ENCODE measurements at places on chromosomes 5 and 9.

DNA sequence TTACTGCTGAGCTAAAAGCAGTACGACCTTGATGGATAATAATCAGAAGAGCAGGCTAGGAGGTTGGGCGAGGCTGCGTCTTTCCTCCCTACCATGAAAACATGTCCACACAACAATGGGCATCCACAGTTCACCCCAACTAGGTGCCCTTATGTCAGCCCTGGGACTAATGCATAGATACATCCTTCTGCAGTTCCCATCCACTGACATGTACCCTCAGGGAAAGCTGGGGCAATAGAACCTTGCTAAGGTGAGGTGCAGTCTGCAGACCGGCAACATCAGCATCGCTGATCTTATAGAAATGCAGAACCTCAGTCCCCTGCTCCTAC, 697 bp upstream of the PRUNE2 start:
- no peak for DNase-seq

- DNase-seq = no peak
These were observed 603.6 kb downstream of the IRX1 start for GRCh38 chr5:4199049-4199841.

DNA sequence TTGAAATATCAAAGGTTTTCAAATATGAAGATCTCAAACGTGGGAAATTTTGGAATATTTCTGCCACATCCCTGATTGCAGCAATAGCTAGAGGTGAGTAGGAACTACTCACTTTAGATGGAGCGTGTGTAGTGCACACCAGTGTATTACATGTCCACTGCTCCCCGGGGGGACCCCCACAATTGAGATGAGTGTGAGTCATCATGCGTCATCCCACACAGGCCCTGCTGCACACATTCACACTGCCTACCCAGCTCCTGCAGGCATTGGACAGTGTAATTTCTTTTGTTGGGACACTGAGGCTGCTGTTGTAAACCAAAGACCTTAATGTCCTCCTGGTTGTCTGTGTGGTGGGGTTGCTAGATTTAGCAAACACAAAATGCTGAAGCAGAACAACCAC, 280.0 kb downstream of the GAS1 start:
- no peak for DNase-seq

DNA sequence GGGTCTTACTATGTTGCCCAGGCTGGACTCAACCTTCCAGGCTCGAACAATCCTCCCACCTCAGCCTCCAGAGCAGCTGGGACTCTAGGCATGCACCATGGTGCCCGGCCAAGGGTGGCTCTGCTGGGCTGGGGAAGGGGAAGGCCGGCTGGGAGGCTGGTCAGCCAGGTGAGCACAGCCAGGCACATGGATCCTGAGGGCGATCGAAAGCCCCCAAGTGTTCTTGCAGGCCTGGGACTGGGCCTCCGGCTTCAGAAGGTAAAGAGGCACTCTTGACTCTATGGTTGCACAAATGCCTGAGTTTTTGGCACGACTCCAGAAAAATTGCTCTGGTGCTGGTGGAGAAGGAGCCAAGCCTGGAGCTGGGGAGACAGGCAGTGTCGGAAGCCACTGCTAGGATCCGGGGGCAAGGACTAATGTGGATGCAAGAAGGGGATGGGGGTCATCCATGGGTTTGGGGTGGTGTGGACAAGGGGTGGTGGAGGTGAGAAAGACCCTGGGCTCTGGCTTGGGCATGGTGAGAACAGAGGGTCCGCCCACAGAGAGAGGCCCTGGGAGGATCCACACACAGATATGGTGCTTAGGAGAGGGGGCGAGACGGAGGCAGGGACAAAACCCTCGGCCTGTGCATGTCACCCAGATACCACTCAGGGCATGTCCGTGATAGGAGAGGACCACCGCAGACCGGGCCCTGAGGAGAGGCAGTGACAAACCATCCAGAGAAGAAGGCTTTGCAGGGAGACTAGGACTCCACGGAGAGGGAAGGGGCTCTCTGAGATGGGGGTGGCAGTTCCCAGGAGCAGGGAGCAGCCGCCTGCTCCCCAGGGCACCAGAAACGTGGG, 51.1 kb upstream of the COL5A1 start:
- no peak for DNase-seq

Measured in fibroblast of skin of left biceps (primary cell).